ENCODE measurements at places on chromosomes 4 and X.

- DNase-seq, result no peak
These were observed 74.5 kb upstream of the IL2 start for GRCh38 chr4:122531038-122531437.

DNA sequence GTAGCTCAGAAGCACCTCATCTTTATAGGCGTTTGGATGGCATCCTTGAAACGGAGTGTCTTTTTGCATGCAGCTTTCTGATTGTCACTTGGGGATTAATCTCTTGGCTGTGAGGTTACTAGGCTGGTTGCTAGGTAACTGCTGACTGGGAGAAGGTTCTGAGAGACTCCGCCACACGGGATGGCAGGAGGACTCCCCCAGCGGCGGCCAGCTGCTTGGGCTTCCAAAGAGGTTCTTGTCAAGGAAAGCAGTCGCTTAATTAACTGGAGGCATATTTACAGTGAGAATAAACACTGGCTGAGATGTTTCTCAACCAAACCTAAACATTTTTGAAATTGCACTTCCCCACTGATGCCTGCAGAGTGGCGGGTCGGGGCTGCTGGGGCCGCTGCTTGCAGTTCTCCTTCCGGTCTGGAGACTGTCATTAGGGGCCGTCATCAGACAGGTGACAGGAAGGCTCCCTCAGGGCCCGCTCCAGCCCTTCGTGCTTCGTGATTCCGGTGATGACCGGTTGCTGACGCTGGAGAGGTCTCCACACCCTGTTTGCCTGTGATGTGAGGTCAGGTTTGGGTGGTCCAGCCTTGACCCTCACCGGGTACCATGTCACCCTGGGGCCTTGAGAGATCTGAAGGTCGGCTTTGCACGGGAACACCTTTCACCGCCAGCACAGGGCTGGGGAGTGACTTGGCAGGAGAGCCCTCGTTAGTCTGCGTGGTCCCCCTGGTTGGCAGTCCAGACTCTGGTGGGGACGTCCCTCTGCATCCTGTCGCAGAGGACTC is 9.1 kb downstream of the NSG1 start:
- no peak for DNase-seq

- no peak for DNase-seq
These were observed 490.2 kb downstream of the RAB28 start for GRCh38 chr4:12993923-12994322.

DNA sequence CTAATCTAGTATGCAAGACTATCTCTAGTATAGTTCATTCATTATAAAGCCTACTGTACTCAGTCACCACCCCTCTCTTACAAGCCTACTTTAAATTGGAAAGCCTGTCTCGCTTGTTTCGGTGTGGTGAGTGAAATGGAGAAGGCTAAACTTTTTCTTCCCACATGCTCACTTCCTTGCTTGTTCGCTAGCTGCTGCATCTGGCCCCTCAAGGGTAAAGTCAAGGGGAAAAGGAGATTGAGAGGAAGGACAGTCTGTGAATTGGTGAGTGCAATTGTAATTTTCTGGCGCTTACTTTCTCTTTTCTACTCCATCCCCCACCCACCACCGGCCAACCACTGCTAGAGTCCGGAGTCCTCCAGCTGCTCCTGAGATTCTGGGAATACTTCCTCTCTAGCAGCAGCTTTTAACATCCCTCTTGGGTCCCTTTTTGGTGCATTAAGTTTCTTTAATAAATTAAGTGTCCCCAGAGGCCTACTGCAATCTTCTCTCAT is 12.1 kb upstream of the ARAP2 start:
- no peak for DNase-seq

- DNase-seq, result no peak
These were observed 22.8 kb upstream of the HSPA4L start for GRCh38 chr4:127759228-127759820.

GRCh38 chr4:165803005-165803404 is 70.0 kb upstream of the TLL1 start:
- DNase-seq, result no peak

GRCh38 chrX:153511784-153512500 is 5.5 kb upstream of the ATP2B3 start:
- no peak for DNase-seq
